Lung microvascular endothelial cell (primary cell): ENCODE measurements at places on chromosomes 7 and 10. TPM values are rescaled to one million over a fixed set of nuclear protein-coding genes. Genes with fewer than 3 reads are reported as not detected.
A peak's percentile ranks its signal among the peaks of the same experiment; 100 is the strongest.

Gene PRKG1
- total RNA-seq = 0.87 and 3.6 TPM in 2 replicates

- peak; percentile 16 for DNase-seq
These were observed 108.3 kb downstream of the AHR start for GRCh38 chr7:17406738-17407137.

Gene MLXIPL
- not detected in 2 replicates for total RNA-seq

DNA sequence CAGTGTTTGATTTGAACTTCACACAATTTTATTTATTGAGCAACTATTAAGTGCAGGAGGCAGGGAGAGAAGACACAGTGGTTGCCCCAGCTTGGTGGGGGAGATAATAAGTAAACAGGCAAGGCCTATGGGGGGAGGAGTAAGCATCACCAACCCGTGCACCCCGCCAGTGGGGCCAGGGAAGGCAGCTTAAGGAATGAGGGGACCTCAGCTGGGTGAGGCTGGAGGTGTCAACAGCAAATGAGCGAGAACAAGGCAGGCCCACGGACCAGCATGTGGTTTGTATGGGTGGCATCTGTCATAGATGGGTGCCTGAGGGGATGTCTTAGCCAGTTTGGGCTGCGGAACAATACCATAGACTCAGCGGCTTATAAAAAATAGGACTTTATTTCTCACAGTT lies 24.1 kb upstream of the CRHR2 start:
- DNase-seq = no peak

Gene PPP1R9A
- total RNA-seq = 5.0 and 9.9 TPM in 2 replicates
